ENCODE measurements at places on chromosomes 11 and 22.

DNA sequence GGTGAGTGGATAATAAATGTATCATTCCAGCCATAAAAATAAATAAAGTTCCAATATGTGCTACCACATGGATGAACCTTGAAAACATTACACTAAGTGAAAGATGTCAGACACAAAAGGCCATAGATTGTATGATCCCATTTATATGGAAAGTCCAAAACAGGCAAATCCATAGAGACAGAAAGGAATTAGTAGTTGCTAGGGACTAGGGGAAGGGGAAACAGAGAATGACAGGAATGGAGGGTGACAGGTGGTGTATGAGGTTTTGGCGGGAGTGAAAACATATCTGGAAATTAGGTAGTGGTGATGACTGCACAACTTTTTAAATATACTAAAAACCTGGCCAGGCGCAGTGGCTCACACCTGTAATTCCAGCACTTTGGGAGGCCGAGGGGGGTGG, 15.2 kb upstream of the CARD10 start:
- no peak for DNase-seq

DNA sequence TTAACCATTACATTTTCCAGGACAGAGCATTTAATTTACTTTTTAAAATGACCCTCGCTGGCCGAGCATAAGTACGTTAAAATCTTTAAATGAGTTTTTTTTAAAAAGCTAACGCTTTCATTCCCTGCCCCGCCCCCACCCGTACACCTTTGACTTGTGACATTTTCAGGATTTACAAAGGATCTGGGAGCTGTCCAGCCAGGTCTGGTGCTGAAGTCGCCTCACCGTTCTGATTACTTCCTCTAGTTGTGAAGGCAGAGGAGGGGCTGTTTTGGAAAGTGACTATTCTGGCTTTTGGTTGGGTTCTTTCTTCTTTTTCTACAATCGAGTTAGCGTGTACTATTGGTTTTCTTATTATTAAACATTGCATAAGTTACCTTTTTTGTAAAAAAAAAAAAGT, 2.9 kb downstream of the C11orf87 start:
- no peak for DNase-seq

GRCh38 chr11:24697522-24698111, 200.8 kb downstream of the LUZP2 start:
- peak; percentile 6 for DNase-seq

DNA sequence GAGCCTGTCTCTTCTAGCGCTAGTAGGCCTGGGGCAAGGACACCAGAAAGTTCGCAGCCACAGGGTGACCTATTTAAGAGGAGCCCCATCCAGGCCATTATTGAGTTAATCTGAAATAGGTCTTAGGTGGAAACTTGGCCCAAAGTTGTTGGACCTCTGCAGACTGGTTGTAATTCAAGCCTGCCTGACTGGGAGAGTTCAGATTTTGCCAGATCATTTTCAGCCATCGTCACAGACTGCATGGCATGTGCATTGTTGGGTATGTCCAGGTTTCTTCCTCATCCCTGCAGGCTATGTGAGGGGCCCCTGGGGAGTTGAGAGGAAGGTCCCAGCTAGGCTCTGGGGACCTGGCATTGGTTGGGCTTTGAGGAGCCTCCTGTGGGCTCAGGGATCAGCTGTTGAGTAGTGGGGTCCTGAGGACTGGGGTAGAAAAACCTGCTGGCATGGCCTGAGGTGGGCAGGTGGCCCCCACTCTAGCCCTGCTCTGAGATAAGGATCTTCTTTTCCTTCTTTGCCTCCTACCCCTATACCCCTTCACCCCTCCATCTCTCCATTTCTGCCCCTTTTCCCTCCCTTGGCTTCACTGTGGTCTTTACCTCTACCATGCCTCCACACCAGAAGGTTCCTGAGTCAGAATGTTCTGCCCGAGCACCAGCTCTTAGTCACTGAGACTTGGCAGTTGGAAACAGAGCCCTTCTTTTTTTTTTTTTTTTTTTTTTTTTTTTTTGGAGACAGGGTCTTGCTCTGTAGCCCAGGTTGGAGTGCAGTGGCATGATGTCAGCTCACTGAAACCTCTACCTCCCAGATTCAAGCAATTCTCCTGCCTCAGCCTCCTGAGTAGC, 112.7 kb downstream of the MORC2 start:
- DNase-seq = peak; percentile 46

DNA sequence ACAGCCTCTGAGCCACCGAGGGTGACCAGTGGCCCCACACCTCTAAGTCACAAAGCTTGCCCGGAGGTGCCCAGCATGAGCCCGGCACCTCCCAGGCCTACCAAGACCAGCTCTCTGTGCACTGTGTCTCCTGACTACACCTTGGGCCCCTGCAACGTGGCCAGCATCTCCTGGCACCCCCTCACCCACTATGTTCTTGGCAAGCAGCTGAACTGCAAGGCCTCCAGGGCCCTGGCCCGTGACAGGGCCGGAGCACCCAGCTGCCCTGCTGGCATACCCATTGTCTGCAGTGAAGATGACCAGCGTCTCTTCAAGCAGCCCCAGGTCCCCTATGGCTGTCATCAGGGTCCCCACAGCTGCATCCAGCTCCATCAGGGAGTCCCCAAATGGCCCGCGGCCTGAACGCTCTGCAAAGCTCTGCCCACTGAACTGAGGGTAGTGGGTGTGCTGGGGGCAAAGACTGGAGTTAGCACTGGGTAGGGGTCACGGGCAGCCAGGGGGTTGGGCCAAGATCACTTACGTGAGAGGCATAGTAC, 1.6 kb downstream of the ARSA start:
- DNase-seq = no peak

GRCh38 chr11:1938343-1939005, 8.7 kb upstream of the MRPL23 start:
- DNase-seq = no peak

- DNase-seq = no peak
Measured at GRCh38 chr22:41917375-41917902, 2.6 kb upstream of the SHISA8 start.

DNA sequence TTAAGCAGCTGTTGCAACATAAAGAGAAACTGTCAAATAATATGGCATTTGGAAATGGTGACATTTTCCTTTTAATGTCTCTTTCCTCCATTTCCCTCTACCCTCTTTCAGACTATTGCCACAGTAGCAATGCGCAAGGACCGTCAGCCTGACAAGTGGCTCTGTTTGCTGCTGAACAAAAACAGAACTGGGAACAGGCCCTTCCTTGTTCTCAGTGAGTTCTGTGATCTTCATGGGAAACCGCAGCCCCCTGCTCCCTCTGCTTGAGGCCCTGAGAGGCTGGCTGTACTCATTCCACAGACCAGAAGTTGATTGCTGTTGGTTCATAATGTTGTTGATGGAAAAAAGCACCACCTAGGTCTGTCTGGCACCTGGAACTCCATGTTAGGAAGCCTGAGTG, 559.7 kb downstream of the OPCML start:
- DNase-seq = no peak

DNA sequence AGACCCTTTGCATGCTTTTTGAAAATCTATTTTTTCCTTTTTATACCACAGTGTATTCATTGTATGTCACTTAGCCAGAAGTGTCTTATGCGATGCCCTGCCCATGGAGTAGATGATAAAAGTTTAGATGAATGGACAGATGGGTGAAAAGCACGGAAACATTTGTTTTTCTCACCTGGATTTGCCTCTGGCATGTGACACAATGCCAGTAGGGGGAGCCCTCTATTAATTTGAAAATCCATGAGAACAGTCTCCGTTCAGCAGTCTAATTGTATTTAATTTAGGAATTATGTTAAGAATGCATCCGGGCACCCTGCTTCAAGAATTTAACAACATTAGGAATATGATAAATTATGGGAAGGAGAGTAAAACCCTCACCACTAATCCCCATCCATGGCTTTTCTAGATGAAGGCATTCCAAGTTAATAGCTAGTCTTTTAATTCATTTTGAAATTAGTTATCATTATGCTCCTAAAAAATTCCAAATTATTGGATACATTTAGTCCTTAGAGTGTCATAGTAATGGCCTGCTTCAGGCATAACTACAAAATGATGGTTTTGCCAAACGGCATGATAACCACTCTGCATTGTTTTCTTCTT, 55.3 kb upstream of the ALKBH3 start:
- peak; percentile 61 for DNase-seq

GRCh38 chr11:11456866-11457265, 103.8 kb upstream of the CSNK2A3 start:
- no peak for DNase-seq

DNA sequence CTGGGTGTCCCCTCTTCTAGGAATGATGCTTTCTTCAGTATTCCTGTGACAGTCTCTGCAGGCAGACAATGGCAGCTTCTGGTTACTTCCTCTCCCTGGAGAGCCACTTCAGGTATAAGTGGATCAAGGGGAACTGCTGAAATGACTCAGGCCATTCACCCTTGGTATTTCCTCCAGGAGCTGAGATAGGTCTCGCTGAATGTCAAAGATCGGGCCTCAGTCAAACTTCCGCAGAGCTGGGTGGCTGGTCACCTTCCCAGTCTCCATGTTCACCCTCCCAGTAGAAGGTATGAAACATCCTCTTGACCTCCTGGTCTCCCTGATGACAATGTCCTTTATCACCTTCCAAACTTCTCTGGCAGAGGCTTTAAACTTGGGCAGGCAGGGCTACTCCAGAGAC, 1.8 kb upstream of the ANKK1 start:
- DNase-seq = no peak

Data from GM23248 (cell line).